ENCODE measurements at places on chromosomes 5 and 9.

- no peak for DNase-seq
Measured at GRCh38 chr5:65866837-65867521, 59.4 kb upstream of the ERBIN start.

DNA sequence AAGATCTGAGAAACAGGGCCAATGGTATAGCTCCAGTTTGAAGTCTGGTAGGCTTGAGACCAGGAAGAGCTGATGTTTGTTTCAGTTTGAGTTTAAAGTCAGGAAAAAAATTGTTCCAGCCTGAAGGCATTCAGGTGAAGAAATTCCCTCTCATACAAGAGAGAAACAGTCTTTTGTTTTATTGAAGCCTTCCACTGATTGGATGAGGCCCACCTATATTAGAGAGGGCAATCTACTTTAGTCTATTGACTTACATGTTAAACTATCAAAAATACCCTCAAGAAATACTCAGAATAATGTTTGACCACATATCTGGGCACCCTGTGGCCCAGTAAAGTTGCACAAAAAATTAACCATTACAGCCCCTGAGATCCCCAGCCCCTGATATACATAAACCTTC, 5.2 kb upstream of the DEPDC1B start:
- no peak for DNase-seq

DNA sequence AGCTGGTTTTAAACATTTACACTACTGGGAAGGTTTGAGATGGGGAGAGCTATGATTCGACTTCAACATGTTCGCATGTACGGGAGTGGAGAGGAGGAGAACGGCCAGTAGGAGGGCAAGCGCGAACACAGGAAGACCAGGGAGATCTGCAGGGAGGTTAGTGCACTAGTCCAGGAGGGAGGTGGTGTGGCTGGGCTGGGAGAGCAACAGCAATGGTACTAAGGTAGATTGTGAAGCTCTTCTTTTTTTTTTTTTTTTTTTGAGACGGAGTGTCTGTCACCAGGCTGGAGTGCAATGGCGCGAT, 16.6 kb downstream of the IER5L start:
- DNase-seq: no peak

GRCh38 chr5:171102877-171103610, 206.0 kb upstream of the TLX3 start:
- DNase-seq: no peak

GRCh38 chr9:4157584-4158499, 142.0 kb downstream of the GLIS3 start:
- no peak for DNase-seq

GRCh38 chr5:135133181-135133580, 99.2 kb upstream of the PITX1 start:
- DNase-seq: no peak

GRCh38 chr5:17813214-17813613, 179.0 kb downstream of the TAF11L14 start:
- DNase-seq: no peak

- no peak for DNase-seq
Measured at GRCh38 chr9:97625620-97626019, 7.5 kb downstream of the TSTD2 start.

DNA sequence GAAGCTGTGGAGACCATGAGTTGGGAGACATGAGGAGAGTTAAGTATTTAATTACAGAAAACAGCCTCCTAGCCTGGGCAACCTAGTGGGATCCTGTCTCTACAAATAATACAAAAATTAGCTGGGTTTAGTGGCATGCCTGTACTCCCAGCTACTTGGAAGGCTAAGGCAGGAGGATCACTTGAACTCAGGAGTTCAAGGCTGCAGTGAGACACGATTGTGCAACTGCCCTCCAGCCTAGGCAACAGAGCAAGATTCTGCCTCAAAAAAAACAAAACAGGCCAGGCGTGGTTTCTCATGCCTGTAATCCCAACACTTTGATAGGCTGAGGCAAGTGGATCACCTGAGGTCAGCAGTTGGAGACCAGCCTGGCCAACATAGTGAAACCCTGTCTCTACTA, 52.6 kb downstream of the AQP7 start:
- no peak for DNase-seq

- peak; percentile 20 for DNase-seq
Measured at GRCh38 chr9:69223605-69224004, 49.5 kb downstream of the TJP2 start.

GRCh38 chr9:21324047-21324446, 11.2 kb downstream of the KLHL9 start:
- DNase-seq: no peak

- DNase-seq: no peak
Measured at GRCh38 chr9:134177624-134178393, 13.4 kb upstream of the RNU6ATAC start.

DNA sequence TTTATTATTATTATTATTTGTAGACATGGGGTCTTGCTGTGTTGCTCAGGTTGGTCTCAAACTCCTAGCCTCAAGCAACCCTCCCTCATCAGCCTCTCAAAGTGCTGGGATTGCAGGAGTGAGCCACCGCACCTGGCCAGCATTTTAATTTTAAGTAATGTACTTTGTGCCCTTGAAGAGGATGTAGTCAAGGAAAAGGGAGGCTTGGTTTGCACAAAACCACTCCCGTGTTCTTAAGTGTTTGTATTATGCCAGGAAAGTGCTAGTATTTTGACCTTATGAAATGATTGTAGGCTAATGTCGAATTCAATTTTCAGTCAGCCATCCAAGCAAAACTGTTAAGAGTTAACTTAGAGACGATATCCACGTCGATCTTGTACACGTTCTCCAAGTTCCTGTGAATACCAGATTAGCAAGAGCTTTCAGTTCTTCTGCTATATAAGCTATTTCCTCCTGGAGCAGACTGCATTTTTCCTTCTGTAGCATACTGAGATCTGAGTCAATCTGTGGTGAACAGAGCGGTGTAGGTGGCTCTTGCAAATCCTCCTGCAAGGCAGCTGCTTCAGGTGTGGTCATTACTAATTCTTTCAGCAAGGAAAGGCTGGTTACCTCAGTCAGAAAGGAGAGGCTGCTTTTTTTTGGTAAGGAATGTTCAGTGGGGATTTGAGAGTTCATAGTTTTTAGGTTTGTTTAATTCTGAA, 23.7 kb downstream of the CCDC171 start:
- DNase-seq: no peak

DNA sequence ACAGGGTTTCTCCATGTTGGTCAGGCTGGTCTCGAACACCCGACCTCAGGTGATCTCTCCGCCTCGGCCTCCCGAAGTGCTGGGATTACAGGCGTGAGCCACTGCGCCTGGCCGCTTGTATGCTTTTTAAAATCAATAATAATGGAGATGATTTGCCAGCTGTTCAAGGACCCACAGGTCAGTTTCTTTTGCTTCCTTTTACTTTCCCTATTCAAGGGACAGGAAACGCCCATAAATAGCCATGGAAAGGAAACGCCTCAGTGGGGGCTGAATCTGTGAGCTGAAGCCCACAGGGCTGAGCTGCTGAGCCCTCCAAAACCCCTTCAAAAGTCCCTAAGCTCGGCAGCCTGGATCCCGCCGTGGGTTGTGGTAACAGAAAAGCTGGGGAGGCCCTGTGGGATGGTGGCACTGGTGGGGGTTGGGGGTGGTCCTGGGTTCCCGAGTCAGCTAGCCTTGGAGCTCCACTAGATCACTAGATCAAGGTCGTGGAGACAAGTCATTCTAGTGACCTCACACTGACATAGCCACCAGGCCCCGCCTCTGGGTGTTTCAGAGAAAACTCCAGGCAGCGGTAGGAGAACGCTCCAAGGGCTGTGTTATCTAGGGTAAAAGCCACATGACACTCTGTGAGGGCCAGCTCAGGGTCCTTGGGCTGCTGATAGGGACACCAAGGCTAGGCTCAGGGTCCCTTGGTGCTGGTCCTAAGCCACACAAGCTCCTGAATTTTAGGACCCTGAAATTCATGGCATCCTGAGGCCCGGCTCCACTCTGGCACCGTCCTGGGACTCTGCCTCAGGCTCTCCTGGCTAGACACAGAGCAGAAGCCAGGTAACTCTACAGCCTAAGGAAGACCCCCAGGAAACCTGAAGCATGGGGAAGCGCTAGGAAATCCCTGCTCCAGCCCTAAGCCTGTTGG, 18.0 kb upstream of the DUSP1 start:
- no peak for DNase-seq

DNA sequence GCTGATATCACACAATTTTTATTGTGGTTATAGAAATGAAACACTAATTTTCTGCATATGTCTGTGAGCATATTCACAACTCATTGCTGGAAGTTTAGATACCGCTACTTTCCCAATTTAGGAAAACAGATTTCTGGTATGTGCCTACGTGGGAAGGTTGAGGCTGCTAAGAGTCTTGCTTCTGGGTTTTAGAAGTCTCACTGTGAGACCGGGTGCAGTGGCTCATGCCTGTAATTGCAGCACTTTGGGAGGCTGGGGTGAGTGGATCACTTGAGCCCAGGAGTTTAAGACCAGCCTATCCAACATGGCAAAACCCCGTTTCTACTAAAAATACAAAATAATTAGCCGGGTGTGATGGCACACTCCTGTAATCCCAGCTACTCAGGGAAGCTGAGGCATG, 39.6 kb downstream of the UBAP1 start:
- no peak for DNase-seq

DNA sequence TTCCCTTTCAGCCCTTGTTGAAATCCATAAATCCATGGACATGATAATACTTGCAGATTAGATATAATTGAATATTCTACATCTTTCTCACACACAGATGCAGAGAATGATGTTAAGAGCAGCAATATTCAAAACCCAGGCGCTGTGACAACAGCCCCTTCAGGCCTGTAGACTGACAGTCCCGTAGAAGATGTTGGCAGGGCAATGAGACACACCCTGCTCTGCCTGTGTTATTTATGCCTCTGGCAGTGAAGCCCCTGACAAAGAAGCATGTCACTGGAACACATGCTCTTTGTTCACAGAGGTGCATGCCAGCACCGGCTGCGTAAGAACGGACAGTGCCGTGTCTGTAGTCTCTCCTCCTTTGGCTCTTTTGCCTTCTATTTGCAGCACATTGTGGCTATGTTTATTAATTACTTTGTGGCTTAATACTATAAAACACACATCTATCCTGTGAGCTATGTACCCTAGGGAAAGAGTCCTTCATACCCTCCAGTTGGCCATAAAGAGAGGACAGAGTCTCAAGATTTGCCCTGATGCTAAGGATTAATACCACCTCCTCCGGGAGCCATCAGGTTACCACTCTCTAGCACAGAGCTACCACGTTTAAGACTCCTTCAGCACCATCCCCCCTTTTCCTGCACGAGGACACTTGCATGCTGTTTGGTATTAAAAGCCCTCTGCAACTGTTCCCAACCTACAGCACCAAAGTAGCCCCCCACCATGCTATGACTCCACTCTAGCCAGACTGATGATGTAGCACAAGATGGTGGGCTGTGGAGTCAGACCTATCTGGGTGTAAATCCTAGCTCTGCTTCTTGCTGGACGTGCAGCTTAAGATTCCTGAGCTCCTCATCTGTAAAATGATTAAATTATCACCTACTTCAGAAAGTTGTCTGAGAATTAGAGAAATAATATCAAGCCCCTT, 2.0 kb upstream of the ANP32B start:
- DNase-seq: no peak

DNA sequence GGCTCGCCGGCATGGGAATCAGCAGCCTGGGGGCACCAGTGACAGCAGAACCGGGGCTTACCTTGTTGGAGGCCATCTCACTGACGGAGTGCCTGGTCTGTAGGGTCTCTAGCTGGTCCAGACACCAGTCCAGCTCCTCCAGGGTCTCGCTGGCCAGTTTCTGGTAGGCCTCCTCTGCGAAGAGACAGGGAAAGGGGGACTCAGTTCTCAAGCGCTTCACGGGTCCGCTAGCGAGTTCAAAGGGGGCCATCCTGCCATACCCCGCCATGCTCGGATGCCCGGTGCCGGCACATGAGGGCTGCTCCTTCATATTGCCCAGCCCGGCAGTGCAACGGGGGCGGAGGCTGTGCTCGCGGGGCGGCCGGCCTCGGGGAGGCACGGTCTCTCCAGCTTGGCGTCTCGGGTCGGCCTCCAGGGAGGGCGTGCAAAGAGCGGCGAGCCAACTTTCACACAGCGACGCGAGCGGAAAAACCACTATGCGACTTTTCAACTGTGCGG, 456.0 kb downstream of the RAB3C start:
- DNase-seq: no peak

GRCh38 chr5:63554191-63554590, 408.1 kb downstream of the HTR1A start:
- peak; percentile 79 for DNase-seq

DNA sequence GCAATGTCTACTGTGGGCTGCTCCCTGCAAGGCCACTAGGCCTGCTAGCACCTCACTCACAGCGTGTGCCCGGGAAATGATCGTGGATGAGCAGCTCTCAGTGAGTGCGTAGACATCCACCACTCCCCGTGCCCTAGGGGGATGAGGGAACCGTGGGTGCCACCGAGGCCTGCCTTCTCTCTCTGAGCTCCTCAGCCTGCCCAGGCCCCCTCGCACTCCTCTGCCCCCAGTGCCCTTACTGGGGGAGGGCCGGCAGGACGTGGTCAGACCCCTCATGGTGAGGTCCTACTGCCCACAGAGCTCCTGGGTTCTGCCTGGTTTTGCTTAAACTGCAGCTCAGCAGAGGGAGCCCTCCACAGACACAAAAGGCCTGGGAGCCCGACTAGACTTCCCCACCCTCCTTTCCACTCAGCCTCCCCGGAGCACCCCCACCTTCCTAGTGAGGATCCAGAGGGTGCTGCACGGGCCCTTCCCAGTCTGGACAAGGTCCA, 220.0 kb downstream of the CACNA1B start:
- no peak for DNase-seq

DNA sequence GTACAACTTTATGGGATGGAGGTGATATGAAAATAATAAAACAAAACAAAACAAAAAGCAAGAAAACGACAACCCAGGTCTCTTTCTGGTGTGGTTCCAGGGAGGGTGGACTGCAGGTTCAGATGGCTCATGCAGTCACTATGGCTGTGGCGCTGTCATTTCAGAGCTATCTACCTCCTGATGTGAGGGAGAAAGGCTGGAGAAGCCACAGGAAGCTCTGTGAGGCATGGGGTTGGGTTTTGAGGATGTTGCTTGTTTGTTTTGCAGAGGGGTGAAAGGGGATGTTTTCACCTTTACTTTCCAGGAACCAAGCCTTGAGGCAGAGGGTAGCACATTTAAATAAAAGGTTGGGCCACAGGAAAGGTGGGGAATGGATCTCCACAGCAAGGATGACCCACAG, 18.7 kb downstream of the NIPAL4 start:
- DNase-seq: no peak

DNA sequence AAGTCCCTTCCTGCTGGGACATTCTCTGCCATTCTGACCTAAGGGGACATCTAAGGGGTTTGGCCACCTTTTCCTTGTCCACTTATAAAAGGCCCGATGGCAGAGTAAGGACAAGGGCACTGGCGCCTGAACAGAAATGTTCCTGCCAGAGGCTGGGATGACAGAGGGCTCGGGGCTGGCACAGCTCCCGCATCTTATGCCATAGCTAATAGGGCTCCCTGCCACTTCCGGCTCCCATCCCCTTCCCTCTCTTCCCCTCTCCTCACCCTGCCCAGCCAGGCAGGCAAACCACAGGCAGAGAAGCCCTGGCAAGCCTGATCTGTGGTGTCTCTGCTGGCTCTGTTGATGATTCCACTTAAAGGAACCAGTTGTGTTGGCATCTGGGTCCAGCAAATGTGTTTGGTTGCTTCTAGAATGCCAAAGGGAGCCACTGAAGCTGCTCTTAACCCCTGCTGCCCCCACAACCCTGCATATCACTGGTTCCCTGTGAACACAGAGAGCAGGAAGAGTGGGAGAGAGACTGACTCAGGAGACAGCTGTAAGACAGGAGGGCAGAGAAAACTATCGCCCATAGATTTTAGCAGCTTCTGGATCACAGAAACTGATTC, 18.4 kb upstream of the ADRA1B start:
- DNase-seq: no peak
